Foreskin fibroblast (primary cell): ENCODE measurements at places on chromosomes 11 and 22.

DNA sequence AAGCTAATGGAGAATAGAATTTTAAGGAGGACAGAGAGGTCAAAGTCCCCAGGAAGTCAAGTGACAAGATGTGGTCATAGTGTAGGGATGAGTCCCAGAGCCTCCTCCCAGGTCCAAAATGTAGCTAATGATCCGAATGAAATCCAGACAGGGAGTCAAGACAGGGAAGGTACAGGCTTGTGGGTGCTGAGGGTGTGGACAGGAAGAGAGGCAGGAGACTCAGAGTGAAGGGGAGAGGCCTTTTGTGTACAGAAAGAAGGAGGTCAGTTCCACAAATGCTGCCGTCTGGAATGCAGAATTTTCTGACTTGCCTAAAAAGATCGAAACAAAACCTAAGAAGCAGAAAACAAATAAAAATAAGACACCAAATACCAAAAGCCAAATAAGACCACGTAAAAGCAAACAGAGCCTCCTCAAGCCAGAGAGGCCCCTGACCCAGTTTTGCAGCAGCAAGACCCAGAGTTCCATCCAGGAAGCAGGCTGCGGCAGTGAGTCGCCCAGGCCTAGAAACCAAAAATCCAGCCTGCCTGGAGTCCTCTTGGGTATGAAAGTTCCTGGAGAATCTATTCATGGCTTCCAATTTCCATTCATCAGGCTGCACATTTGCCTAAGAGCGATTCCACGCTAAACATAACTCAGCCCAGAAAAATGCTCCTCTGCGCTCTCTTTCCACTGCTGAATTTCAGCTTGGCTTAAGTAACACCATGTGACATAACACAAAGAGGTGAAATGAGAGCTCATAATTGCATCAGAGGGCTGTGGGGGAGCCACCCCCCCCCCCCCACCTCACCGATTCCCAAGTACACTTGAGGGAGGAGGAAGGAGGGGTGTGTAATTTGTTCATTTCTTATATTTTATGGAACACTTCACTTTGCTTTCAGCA, 71.2 kb downstream of the KIRREL3 start:
- peak; percentile 69 for DNase-seq

GRCh38 chr11:73539506-73540084, 58.3 kb downstream of the FAM168A start:
- no peak for DNase-seq

GRCh38 chr11:61747967-61748285, 4.5 kb upstream of the MYRF start:
- no peak for DNase-seq

GRCh38 chr11:132992838-132993631, 539.3 kb downstream of the OPCML start:
- DNase-seq = no peak

DNA sequence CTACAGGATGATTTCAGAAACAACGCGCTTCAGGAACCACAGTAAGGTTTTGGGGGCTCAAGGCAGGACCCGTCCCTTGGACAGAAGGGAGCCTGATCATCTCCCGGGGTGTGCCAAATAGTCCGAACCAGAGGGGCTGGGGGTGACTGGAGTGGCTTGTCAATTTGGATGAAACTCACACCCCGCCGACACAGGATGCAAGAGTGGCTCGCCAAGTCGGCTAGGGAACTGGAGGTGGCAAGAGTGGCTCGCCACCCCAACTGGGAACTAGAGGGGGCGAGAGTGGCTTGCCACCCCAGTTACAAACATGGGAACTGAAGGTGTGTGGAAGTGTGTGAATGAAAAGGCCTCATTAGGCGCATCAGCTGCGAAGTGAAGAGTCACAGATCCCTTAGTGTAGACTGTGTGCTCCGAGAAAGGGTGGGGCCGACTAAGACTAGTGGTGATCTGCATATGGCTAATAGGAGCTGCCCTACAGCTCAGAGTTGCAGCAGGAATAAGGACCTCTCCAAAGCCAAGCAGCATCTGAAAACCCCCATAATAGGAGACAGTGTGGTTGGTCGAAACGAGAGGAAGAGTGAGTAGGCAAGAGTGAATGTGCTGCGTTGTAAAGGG, 26.6 kb upstream of the CPT1A start:
- no peak for DNase-seq
